Effector memory CD4-positive, alpha-beta T cell (primary cell): ENCODE measurements at places on chromosomes 1 and 21.

GRCh38 chr1:11461531-11462137 lies 17.3 kb upstream of the DISP3 start:
- H3K36me3 ChIP-seq, result no peaks in the 10 kb centered on the region
- no peak for DNase-seq
- no peaks in the 10 kb centered on the region for H3K4me1 ChIP-seq
- no peak overlapping the region for H3K4me3 ChIP-seq

DNA sequence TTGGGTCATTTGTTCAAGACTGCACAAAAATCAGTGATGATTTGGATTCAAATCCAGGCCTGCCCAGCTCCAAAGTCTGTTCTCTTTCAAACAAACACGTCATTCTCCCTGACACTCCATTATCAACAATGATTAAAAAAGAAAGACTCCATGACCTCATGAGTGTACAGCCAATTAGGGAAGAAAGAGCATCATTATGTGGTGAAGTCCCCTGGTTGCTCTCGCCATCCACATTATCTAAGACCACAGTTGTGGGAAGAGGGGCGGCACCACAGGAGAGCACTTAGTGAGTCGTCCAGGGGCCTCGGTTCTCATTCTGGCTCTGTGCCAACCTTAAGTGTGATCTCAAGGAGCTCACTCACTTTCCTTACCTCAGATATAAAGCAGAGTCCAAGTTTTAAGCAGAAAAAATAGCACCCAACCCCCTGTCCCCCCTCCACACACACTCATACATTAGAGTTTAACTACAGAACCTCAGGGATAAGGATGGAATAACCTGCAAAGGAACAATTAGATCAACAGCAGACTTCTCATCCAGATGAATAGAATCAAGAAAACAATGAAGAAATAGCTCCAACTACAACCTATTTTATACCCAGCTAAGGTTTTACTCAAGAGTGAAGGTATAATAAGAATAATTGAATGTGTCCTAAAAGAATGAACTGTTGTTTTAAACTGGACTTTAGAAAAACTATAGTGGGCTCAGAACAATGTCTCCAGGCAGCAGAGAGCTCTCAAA lies 47.8 kb downstream of the COL6A1 start:
- no peak for DNase-seq
- H3K4me3 ChIP-seq, result no peak overlapping the region
- no peak overlapping the region for H3K27ac ChIP-seq
- no peaks in the 10 kb centered on the region for H3K4me1 ChIP-seq
- no peaks in the 10 kb centered on the region for H3K36me3 ChIP-seq

- DNase-seq, result no peak
- H3K27me3 ChIP-seq, result no peaks in the 10 kb centered on the region
- H3K36me3 ChIP-seq, result no peaks in the 10 kb centered on the region
Observed at GRCh38 chr1:235625340-235625739, 24.2 kb downstream of the GNG4 start.

DNA sequence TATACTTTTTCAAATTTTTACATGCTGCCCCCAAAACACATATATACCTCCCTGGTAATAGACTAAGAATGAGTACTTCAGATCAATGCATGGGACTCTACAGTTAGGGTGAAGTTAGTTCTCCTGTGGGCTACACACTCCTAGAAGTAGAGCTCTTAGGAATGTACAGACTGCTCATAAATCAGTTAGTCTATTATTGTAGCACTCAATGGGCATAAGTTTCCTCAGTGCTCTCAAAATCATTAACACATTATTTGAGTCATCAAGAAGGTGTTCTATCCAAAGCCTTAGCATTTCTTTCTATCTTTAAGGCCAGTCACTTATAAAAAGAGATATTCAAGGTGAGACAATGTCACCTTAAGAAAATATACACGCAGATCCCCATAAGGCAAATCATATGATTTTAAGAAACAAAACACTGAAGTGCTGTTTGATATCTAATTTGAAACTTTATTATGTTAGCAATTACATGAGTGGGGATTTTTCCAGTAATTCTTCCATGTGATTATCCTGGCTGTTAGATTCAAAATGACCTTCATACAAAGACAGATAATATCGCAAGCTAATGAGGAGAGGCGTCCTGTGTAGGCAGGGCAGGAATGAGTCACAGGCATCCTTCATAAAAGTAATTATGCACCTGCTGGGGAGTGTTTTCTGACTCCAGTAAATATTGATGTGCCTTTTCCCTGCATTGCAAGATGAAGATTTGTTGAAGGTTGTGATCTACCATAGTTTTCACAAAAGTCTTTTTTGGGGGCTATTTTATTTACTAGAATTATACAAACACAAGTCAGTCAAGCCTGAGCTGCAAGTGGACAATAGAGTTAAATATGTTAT lies 167.2 kb upstream of the ATP1B1 start:
- no peak overlapping the region for H3K4me3 ChIP-seq
- no peak for DNase-seq
- no peak overlapping the region for H3K27ac ChIP-seq
- H3K36me3 ChIP-seq, result no peaks in the 10 kb centered on the region

- H3K4me3 ChIP-seq, result no peak overlapping the region
- DNase-seq, result no peak
- H3K27ac ChIP-seq, result no peak overlapping the region
- no peaks in the 10 kb centered on the region for H3K4me1 ChIP-seq
- H3K27me3 ChIP-seq, result no peaks in the 10 kb centered on the region
- no peaks in the 10 kb centered on the region for H3K36me3 ChIP-seq
Observed at GRCh38 chr1:59697150-59697800, 117.5 kb upstream of the HOOK1 start.

DNA sequence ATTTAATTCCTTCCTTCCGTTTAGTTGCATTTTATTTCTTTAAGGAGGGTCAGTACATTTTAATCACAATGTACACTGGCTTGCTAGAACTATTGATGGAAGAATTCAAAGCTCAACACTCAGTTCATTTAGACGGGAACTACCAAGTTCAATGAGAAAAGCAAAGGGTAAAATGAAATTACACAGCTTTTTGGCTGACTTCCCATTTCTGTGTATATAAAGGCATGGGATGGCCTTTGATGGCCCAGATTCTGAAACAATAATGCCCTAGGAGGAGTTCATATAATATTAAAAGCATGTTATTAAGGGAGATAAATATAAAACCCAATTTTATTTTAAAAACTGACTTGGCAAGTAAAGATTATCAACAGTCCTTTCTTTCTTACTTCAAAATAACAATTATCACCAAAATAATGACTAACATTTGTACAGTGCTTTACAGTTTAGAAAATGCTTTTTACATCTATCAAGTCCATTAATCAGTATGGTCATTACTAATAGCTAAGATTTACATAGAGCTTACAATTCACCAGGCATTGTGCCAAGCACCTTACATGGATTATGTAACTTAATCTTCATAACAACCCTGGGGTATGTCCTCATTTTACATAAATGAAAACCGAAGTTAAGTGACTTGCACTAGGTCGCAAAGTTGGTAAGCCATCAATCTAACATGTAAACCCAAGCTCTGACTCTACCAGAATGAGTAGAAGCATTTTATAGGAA lies 402.4 kb downstream of the OMA1 start:
- H3K4me1 ChIP-seq, result no peaks in the 10 kb centered on the region
- no peaks in the 10 kb centered on the region for H3K27me3 ChIP-seq
- H3K36me3 ChIP-seq, result no peaks in the 10 kb centered on the region

- H3K36me3 ChIP-seq, result peaks cover 7% of the 10 kb centered on the region
- peaks cover 5% of the 10 kb centered on the region for H3K4me1 ChIP-seq
- no peaks in the 10 kb centered on the region for H3K27me3 ChIP-seq
- no peak overlapping the region for H3K4me3 ChIP-seq
- peak; percentile 22 for DNase-seq
Observed at GRCh38 chr21:44792702-44793591, 8.7 kb downstream of the UBE2G2 start.

- H3K27ac ChIP-seq, result no peak overlapping the region
- H3K4me3 ChIP-seq, result no peak overlapping the region
- no peaks in the 10 kb centered on the region for H3K27me3 ChIP-seq
- H3K36me3 ChIP-seq, result no peaks in the 10 kb centered on the region
- no peak for DNase-seq
- no peaks in the 10 kb centered on the region for H3K4me1 ChIP-seq
Observed at GRCh38 chr1:164602101-164602422, 43.1 kb downstream of the PBX1 start.

DNA sequence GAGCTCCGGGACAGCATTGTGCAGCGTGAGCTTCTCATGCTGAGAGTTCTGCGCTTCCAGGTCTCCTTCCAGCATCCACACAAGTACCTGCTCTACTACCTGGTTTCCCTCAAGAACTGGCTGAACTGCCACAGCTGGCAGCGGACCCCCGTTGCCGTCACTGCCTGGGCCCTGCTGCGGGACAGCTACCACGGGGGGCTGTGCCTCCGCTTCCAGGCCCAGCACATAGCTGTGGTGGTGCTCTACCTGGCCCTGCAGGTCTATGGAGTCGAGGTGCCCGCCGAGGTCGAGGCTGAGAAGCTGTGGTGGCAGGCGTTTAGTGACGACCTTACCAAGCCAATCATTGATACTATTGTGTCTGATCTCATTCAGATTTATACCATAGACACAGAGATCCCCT lies 186.4 kb downstream of the NR5A2 start:
- DNase-seq, result no peak
- no peaks in the 10 kb centered on the region for H3K27me3 ChIP-seq
- H3K36me3 ChIP-seq, result no peaks in the 10 kb centered on the region
- no peaks in the 10 kb centered on the region for H3K4me1 ChIP-seq
- no peak overlapping the region for H3K4me3 ChIP-seq

- no peak for DNase-seq
- no peak overlapping the region for H3K4me3 ChIP-seq
- H3K27me3 ChIP-seq, result no peaks in the 10 kb centered on the region
Observed at GRCh38 chr1:189962181-189962580, 515.5 kb downstream of the BRINP3 start.

DNA sequence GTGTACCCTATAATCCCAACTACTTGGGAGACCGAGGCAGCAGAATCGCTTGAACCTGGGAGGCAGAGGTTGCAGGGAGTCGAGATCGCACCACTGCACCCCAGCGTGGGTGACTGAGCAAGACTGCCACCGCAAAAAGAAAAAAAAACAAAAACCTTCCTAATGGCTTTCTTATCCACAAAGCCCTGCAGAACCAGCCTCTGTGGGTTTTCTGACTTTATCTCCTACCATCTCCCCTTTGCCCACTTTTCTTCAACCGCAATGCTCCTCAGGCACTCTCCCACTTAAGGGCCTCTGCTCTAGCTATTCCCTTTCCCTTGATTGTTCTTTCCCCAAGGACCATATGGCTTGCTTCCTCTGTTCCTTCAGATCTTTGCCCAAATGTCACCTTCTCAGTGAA lies 67.9 kb upstream of the PUM1 start:
- no peak overlapping the region for H3K27ac ChIP-seq
- no peak for DNase-seq
- H3K4me3 ChIP-seq, result no peak overlapping the region
- H3K4me1 ChIP-seq, result no peaks in the 10 kb centered on the region
- no peaks in the 10 kb centered on the region for H3K36me3 ChIP-seq

DNA sequence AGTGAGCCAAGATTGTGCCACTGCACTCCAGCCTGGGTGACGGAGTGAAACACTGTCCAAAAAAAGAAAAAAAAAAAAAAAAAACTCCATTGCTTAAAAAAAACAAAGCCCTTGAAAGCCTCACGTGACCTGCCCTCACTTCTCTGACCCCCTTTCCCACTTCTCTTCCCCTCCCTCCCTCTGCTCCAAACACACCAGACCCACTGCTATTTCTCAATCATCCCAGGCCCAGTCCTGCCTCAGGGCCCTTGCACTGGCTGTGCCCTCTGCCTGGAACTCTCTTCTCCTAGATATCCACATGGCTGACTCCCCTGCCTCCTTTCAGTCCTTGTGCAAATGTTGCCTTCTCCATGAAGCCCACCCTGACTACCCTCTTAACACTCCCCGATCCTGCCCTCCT lies 45.4 kb upstream of the TARDBP start:
- H3K36me3 ChIP-seq, result no peaks in the 10 kb centered on the region
- no peak for DNase-seq
- no peak overlapping the region for H3K27ac ChIP-seq
- no peaks in the 10 kb centered on the region for H3K27me3 ChIP-seq
- H3K4me1 ChIP-seq, result no peaks in the 10 kb centered on the region

DNA sequence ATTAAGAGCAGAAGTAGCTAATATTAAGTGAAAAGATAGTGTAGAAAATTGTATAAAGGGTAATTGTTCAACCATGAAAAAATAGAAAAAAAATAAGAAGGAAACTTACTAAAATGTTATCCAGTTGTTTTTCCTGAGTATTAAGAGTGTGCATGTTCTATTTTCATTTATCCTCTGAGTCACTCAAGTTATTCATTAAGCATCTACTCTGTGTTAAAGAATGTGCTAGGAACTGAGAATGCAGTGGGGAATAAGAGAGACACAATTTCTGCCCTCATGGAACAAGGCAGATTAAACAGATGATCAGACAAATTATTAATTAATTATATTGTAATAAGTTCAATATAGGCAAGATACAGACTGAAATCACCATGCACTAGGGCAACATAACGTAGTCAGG lies 10.8 kb upstream of the PIGK start:
- no peak overlapping the region for H3K27ac ChIP-seq
- H3K27me3 ChIP-seq, result no peaks in the 10 kb centered on the region
- DNase-seq, result no peak
- H3K4me1 ChIP-seq, result no peaks in the 10 kb centered on the region

- H3K4me3 ChIP-seq, result peak overlapping the region; percentile 92
Observed at GRCh38 chr1:6612641-6613360, 730 bp upstream of the PHF13 start.

- H3K4me1 ChIP-seq, result no peaks in the 10 kb centered on the region
- no peak overlapping the region for H3K27ac ChIP-seq
- no peak overlapping the region for H3K4me3 ChIP-seq
- H3K36me3 ChIP-seq, result no peaks in the 10 kb centered on the region
- DNase-seq, result no peak
- peaks cover 4% of the 10 kb centered on the region for H3K27me3 ChIP-seq
Observed at GRCh38 chr1:33420870-33421775, 9.8 kb downstream of the PHC2 start.

- H3K27ac ChIP-seq, result peak overlapping the region; percentile 30
- no peaks in the 10 kb centered on the region for H3K27me3 ChIP-seq
- H3K36me3 ChIP-seq, result peaks cover 72% of the 10 kb centered on the region
- H3K4me1 ChIP-seq, result peaks cover 8% of the 10 kb centered on the region
- peak; percentile 42 for DNase-seq
- H3K4me3 ChIP-seq, result peak overlapping the region; percentile 53
Observed at GRCh38 chr1:223748773-223749733, 36.7 kb downstream of the CAPN2 start.

DNA sequence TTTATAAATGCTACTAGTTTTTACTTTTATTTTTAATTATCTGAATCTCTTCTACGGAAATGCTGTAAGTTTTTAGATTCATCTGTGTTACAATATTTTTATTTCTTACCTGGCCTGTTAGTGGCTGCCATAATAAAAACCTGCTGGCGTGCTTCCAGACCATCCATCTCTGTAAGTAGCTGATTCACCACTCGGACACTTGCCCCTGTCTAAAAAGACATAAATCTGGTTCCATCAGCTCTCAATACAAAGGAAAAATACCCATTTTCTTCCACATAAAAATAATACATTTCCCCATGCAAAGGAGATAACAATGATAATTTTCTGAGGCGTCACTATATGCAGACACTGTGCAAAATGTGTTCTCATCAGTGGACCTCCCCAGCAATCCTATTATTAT lies 62.0 kb downstream of the NVL start:
- no peaks in the 10 kb centered on the region for H3K27me3 ChIP-seq
- no peak for DNase-seq
- no peak overlapping the region for H3K27ac ChIP-seq
- H3K36me3 ChIP-seq, result peaks cover under 1% of the 10 kb centered on the region
- no peaks in the 10 kb centered on the region for H3K4me1 ChIP-seq
- H3K4me3 ChIP-seq, result no peak overlapping the region
